ENCODE measurements at places on chromosomes 11 and 22.

- no peak for DNase-seq
Observed at GRCh38 chr22:45271667-45272201, 13.0 kb upstream of the UPK3A start.

GRCh38 chr11:72935700-72936099 lies 121.5 kb downstream of the ATG16L2 start:
- DNase-seq: no peak

DNA sequence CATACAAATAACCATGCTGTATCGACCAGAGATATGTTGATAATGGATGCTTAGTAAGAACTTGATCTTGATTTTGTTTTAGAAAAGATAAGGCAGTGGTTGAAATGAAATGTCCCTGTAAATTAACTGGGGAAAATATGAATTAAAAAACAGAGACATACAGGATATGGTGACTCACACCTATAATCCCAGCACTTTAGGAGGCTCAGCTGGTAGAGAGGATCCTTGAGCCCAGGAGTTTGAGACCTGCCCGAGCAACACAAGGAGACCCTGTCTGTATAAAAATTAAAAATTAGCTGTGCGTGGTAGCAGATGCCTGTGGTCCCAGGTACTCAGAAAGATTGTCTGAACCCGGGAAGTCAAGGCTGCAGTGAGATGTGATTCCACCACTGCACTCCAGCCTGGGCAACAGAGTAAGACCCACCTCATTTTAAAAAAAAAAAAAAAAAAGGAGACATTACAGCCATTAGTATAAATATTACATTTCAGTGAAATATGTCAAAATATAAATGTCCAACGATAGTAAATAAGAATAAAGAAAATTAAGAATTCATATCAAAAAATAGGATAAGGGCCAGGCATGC lies 4.6 kb downstream of the PICALM start:
- no peak for DNase-seq

DNA sequence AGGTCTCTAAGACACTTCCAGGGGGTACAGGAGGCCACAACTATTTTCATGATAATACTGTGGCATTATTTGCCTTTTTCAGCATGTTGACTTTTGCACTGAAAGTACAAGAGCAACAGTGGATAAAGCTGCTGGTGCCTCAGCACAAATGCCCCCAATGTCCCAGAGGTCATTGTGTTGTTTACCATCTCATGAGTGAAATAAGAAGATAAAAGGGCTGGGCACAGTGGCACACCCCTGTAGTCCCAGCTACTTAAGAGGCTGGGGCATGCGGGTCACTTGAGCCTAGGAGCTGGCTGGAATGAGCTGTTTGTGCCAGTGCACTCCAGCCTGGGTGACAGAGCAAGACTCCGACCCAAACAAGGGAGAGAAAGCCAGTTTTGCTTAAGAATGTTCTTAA lies 72.6 kb upstream of the RAB1B start:
- no peak for DNase-seq

- peak; percentile 89 for DNase-seq
Observed at GRCh38 chr11:65329944-65330403, 3.7 kb upstream of the DPF2 start.

DNA sequence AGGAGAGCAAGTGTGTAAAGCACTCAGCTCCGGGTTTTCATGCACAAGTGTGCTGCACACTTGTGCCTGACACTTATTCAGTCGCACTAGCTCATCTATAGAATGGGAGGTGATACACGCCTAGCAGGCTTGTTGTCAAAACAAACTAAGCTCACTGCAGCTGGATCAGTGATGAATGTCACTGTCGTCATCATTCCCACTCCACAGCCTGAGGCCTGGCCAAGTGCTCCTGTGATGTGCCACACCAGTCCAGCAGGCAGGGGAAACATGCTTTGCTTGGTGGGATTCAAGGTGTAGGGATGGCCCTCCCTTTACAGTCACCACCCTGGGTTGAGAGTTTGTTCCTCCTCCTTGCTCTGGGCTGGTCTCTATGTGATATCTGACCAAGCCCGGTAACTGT lies 6.8 kb downstream of the MPST start:
- no peak for DNase-seq

DNA sequence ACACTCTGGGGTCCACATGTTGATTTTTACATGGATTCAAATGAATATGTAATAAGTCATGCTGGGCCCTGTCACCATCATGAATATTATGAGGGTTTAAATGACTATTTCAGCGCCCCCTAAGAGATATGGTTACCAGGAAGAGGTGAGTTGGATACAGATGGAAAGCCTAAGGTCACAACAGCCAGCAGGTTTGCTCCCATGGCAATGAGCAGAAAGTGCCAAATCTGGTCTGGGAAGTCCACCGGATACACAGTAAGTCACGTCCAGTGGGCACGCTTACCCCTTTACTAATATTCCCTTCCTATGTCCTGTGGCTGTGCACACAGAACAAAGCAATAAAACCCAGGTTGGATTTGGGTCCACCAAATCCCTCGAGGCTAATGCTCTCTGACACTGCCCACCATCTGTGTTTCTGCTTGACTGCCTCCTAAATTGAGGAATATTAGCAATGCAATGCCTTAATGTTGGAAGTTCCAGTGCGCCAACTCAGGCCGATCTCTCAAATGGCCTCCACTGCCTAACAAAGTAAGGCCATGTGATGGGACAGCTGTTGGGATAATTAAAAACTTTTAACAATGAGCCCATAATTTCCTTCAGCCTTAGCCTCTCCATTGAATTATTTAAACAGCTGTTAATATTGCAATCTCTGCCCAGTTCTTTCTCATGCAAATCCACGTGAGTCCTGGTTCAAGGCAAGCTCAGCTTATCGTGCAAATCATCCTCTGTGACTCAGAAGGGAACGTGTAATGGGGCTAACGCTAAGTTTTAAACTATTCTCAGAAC lies 97.6 kb downstream of the SLC1A2 start:
- no peak for DNase-seq

Measured in spinal cord (tissue), 10 donors.